ENCODE measurements at places on chromosomes 11 and 22.

DNA sequence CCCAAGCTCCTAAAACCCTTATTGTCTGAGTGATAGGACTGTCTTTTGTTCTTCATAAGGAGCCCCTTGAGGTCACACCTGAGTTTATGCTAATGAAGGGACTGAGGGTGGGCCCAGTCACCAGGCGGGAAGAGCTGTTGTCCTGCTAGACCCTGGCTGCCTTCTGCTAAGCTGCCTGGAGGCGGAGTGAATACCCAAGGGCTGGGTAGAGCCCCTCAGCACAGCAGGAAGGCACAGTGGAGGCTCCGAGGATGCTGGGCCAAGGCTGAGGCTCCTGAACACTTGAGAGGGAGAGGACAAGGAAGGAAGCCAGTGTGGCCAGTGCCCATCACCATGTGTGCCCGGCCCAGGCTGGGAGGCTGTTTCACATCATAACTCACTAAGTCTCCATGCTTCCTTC lies 4.8 kb upstream of the PHF21B start:
- DNase-seq, result no peak

DNA sequence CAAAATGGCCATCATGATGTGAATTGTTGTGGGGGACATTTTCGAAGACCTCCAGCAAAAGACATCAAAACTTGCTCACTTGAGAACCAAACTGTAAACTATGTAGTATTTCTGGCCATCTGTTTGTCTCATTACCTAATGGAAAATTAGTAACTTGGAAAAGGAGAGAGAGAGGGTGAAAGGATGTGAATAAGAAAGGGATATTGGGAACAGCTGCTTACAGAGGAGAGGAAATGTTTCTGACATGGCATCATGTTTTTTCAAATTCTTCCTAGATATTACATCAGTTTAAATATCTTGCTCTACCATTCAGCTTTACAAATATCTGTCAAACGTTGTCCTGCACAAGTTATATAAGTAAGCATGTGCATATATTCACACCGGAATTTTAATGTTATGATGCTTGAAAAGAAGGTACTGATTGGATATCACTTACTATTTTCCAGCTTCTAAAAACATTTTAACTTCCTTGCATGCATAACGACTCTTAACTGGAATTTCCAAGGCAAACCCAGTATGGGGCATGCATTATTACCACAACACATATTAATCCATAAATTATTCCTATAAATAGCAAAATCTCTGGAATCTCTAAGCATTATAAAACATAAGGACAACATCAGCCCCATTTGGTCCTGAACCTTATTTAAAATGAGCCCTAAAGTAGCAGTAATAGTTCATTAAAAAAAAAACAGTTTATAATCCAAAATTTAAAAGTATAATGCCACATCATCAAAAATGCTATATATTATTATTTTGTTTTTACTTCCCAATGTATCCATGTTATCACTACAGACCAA lies 20.0 kb downstream of the GUCY1A2 start:
- DNase-seq, result no peak

- no peak for DNase-seq
Observed at GRCh38 chr11:47854667-47855066, 6.5 kb upstream of the NUP160 start.

DNA sequence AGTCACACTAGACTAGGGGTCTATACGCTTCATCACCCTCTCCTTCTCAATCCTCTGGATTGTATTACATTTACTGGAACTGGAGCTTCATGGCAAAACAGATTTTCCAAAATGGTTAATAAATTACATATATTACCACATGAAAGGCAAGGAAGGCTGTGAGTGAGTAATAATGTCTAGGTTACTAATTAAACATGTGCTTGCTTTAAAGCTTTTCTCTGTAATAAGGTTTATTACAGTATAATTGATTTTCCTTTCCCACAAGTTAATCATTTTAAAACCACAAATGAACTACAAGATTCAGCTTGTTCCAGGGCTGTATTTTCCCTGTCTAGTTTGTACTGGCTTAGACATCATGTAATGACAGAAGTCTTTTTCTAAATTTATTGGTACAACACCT lies 25.6 kb downstream of the MMP13 start:
- DNase-seq, result no peak

- no peak for DNase-seq
Observed at GRCh38 chr22:48338793-48339705, 1488.6 kb downstream of the BRD1 start.

GRCh38 chr11:57116654-57117053 lies 65.1 kb upstream of the LRRC55 start:
- no peak for DNase-seq

- DNase-seq, result no peak
Observed at GRCh38 chr22:26822313-26822712, 164.9 kb downstream of the MIAT start.

GRCh38 chr22:26229910-26230309 lies 60.6 kb downstream of the SEZ6L start:
- no peak for DNase-seq

DNA sequence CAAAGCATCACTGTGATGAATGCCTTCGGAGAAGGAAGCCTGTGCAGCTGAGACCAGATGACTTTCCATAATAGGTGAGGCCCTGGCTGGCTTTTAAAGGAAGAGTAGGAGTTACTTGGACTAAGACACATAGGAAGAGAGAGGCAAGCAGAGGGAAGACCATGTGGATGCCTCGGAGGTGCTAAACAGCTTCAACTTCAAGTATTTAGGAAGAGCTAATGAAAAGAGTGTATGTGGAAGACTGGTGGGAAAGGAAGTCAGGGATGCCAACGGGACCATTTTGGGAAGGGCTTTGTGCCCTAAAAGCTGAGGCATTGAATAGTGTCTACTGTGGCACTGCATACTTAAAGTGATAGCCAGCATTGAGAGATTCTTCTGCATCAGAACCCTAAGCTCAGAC lies 69.3 kb upstream of the OPCML start:
- DNase-seq, result no peak

DNA sequence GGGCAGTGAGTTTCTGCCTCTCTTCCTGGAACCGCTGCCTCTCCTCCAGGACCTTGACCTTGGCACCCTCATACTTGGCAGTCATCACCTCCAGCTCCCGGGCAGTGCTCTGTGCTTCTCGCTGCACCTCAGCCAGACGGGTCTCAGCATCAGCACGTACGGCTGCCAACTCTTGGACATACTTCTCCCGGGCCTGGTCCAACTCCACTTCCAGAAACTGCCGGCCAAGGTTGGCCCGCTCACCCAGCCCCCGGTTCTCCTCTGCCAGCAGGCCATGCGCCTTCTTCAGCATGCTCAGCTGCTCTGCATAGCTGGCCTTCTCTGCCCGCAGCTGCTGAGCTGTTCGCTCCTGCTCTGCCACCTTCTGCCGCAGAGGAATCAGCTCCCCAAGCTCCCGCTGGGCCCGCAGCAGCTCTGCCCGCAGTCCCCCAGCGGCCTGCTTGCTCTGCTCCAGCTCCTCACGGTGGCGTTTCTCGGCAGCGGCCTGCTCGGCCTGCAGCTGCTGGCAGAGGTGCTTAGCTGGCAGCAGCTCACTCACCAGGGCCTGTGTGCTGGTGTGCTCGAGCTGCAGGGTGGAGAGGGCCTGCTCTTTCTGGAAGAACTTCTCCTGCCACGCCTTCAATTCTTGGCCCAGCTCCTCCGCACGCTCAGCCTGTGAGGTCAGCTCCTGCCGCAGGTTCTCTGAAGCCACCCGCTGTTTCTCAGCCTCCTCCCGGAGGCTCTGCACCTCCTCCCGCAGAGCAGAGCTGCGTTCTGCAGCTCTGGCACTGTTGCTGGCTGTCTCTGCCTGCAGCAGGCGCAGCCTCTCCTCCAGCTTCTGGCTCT lies 14.4 kb downstream of the IL18BP start:
- DNase-seq, result no peak

- no peak for DNase-seq
Observed at GRCh38 chr22:46657996-46658947, 38.1 kb downstream of the GRAMD4 start.

DNA sequence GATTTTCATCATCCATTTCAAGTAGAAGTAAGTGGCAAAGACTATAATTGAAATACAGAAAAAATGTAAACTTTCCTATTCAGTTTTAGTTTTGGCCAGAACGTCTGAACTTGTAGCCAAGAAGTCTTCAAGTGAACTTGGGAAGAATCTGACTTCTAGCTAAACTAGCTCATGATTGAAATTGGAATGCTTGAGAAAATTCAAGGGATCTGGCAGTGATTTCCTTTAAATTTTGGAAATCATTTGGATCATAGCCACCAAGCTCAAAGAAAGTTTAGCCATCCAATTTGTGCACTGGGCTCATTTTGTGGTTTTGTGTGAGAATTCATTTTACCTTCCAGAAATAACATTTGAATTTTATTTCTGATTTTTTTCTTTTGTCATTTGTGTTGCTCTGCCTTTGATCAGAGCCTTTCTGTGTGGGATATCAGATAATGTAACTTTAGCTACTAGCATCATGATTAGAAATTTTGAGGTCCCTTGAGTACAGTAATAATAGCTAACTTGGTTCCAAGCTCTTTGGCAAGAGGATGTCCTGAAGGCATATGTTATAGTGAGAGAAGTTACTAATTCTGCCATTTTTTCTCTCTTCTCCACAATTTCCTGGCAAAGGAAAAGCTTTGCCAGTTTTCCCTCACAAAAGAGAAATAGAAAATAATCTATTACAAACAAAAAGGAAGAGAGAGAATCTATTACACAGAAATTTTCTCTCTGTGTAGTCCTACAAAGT lies 2123.7 kb upstream of the RAG2 start:
- DNase-seq, result no peak

DNA sequence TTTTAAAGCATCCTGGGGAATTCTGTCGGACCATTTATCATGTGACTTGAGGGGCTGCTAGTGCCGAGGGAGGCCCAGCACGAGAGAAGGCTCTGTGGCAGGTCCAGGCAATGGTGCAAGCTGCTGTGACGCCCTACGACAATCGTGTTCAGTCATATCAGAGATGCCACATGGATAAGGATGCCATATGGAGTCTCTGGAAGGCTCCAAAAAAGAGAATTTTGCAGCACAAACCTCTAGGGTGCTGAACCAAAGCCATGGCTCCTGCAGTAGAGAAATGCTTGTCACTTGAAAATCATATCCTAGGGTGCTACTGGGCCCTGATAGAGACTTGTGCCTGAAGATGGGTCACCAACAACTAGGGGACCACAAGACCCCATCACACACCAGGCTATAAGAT lies 6.7 kb upstream of the CD6 start:
- DNase-seq, result no peak

GRCh38 chr11:102912482-102912830 lies 37.7 kb upstream of the MMP12 start:
- DNase-seq, result no peak

GRCh38 chr11:2989551-2989950 lies 2.6 kb downstream of the NAP1L4 start:
- no peak for DNase-seq

DNA sequence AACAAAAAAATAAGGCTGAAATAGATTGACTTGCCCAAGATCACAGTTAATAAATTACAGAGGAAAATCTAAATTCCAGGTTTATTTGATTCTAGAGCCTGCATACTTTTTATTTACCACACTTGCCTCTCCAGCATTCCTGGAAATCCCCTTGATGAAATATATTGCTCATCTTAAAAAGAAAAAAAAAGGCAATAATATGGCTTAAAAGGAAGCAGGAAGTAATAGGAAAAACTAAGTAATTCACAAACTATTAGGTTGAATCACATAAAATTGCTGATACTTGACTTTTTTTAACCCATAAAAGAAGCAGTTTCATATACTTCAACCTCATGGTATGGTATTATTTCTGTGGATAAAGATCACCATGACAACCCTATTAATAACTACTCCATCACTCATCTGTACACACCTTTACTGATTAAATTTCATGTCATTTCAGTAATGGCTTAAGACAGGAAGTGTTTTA lies 52.9 kb downstream of the COPB1 start:
- DNase-seq, result no peak

DNA sequence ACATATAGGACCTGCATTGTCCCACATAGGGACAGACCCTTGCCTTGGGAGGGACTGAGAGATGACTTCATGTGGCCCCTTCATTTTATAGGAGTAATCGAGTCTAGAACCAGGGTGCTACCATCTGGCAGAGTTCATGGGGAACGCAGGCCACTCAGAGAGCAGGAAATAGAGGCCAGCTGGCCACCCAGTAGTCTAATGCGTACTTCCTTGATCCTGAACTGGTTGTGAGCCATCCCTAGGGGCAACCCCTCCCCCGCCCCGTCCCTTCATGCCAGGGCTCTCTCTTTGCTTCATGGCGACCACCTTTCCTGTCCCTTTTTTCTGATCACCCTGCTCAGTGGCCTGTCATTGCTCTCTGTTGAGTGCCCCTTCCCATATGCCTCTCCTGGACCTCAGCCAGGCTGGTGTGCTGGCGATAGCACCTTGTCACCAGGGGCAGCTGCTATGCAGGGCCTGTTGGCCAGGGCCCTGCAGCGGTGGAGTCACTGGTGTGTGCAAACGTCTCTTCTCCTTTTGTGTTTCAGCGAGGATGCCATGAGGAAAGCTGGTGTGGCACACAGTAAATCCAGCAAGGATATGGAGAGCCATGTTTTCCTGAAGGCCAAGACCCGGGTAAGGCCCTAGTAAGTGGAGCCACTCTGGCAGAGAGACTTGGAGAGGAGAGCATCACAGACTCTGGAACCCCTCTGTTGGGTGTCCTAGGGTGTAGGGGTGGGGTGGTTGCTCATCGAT lies 29.3 kb downstream of the MED15 start:
- DNase-seq, result no peak

GRCh38 chr11:116422556-116422955 lies 350.2 kb downstream of the BUD13 start:
- DNase-seq, result no peak

DNA sequence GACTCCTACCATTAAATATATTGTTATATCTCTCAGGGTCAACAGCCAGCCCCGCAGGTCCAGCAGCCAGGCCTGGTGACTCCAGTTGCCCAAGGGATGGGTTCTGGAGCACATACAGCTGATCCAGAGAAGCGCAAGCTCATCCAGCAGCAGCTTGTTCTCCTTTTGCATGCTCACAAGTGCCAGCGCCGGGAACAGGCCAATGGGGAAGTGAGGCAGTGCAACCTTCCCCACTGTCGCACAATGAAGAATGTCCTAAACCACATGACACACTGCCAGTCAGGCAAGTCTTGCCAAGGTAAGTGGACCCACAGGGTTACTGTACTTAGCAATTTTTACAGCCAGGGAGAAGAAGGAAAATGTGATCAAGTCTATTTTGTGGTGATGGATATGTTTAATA lies 35.1 kb downstream of the EP300 start:
- DNase-seq, result no peak

DNA sequence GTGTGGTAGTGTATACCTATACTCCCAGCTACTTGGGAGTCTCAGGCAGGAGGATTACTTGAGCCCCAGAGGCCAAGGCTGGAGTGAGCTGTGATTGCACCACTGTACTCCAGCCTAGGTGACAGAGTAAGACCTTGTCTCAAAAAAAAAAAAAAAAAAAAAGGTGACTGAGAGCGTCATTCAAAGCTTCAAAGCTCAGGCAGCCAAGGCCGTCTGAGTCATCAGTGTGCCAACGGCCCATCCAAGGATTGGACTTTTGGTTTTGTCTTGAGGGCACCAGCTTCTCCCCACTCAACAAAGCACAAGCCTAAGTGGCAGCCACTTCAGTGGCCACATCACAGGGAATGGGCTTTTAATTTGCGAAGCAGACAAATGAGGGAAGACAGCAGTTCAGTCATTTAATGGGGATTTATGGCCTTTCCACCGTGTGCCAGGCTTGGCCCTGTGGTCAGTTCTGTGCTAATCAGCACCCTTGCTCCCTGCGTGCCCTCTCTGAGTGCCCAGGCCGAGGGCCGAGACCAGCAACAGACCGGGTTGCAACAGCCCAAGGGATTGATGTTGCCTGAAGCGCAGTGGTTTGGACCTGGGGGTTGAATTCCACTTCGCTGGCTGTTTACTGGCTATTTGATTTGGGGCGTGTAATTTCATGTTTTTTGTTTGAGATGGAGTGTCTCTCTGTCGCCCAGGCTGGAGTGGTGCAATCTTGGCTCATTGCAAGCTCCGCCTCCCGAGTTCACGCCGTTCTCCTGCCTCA lies 30.2 kb upstream of the CRYBB3 start:
- DNase-seq, result no peak

Measured in activated CD4-positive, alpha-beta T cell treated with anti-CD3 and anti-CD28 coated beads for 4 hours (primary cell).